Esophagus squamous epithelium (tissue), 5 donors: ENCODE measurements at places on chromosomes 1 and 21.
A peak's percentile ranks its signal among the peaks of the same experiment; 100 is the strongest.

- DNase-seq, result no peak
Measured at GRCh38 chr1:39332291-39332690, 127.8 kb downstream of the MACF1 start.

DNA sequence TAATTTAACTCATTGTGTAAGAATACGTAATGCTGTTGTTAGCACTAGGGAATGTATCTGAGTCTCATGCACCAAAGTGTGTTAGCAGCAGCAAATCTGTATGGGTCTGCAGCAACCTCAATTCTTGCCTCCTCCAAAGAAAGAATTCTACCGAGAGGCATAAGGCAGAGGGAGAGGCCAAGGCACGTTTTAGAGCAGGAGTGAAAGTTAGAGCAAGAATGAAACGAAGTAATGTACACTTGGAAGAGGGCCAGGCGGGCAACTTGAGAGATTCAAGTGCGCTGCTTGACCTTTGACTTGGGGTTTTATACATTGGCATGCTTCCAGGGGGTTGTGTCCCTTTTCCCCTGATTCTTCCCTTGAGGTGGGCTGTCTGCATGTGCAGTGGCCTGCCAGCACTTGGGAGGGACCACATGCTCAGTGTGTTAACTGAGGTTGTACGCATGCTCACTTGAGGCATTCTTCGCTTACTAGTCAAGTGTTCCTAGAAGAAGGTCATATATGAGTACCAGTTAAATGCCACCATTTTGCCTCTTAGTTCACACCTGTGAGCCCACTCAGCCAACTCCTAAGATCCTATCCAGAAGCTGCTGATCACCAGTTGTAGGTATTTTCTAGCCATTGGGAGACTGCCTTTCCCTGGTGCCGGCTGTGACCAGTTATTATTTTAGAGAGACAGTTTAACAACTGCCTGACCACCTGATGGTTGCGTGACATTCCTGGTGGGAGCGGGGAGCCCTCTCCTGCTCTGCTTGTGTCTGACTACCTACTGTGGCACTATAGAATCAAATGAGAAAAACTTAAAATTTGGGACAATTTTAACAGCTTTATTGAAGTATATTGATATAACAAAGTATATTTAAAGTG, 2.7 kb upstream of the CNN3 start:
- no peak for DNase-seq

GRCh38 chr1:226656201-226656600, 82.9 kb downstream of the ITPKB start:
- DNase-seq, result no peak

- no peak for DNase-seq
Measured at GRCh38 chr21:34018185-34018584, 55.2 kb upstream of the MRPS6 start.

GRCh38 chr1:172180501-172181285, 239.8 kb upstream of the C1orf105 start:
- no peak for DNase-seq

DNA sequence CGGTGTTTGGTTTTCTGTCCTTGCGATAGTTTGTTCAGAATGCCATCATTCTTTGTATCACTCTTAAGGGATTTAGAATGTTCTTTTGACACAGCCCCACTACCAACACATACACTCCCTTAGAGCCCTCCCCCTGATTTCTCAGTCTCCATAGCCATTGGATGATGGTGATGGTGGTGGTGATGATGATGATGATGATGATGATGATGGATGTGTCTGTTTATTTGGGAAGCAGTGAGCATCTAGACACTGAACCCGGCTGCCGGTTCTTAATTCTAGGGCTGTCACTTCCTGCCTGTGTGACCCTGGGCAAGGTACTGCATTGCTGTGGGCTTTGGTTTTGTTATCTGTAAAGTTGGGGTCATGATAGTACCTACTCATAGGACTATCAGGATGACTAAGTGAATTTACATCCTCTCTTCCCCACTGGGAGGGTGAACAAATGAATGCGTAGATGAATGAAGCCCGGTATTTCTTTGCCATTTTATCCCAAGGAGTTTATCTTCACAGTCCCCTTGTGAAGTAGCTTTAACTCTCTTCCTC, 100.7 kb downstream of the HUNK start:
- DNase-seq, result no peak

- no peak for DNase-seq
Measured at GRCh38 chr1:216919060-216919970, 196.1 kb upstream of the ESRRG start.

DNA sequence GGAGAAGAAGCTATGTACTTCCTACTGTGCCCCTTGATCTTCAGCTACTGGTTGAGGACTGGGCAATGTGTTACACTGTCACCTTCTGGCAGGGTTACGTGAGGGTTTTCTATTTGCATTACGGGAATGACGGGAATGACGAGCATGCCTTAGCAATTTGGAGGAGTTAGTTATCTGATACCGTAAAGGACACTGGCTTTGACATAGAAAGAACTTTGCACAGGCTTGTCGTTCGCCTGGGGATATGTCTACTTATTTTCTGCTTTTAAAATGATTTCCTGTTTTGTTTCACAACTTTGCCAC, 19.8 kb upstream of the ACBD6 start:
- no peak for DNase-seq

DNA sequence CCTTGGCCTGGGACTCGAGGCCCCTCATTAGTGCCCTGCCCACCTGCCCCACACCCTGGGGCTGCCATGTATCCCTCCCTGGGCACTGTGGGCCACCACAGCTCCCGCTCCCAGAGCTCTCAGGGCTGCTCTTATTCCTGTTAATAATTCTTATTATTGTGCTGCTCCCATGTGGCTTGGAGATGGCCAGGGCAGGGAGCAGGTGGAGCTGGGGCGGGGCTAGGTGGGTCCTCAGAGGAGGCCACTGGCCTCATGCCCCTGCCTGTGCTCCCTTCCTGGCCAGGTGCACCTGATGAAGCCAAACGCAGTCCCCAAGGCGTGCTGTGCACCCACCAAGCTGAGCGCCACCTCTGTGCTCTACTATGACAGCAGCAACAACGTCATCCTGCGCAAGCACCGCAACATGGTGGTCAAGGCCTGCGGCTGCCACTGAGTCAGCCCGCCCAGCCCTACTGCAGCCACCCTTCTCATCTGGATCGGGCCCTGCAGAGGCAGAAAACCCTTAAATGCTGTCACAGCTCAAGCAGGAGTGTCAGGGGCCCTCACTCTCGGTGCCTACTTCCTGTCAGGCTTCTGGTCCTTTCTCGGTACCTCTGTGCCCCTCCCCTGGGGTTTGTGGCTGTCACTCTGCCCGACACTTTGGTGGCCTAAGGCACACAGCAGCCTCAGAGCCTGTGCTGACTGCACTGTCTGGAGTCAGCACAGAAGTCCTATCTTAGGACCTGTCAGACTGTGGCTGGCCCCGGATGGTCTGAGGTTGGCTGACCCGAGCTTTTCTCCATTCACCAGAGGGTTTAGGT, 34.1 kb downstream of the BMP8A start:
- peak; percentile 17 for DNase-seq

GRCh38 chr1:226226601-226227000, 3.1 kb downstream of the MIXL1 start:
- DNase-seq, result no peak

GRCh38 chr1:77590651-77591050, 91.8 kb downstream of the ZZZ3 start:
- DNase-seq, result no peak

DNA sequence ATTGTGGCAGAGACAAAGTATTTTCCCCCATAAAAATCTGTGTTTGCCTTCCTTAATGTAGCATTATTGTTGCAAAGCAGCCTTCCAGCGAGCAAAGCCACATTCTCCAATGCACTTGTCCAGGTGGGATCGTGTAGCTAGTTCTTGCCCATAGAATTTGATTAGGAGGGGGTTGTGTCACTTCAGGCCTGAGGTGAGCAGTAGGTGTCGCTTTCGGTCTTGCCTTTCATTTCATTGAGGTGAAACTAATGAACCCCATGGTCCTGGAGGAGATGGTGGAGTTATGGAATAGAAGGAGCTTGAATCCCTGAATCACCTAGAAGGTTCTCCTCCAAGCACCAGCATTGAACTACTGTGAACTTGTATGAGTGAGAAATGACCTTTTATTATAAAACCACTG, 318.9 kb upstream of the PBX1 start:
- DNase-seq, result no peak

GRCh38 chr1:159880430-159880829, 18.0 kb upstream of the VSIG8 start:
- no peak for DNase-seq

DNA sequence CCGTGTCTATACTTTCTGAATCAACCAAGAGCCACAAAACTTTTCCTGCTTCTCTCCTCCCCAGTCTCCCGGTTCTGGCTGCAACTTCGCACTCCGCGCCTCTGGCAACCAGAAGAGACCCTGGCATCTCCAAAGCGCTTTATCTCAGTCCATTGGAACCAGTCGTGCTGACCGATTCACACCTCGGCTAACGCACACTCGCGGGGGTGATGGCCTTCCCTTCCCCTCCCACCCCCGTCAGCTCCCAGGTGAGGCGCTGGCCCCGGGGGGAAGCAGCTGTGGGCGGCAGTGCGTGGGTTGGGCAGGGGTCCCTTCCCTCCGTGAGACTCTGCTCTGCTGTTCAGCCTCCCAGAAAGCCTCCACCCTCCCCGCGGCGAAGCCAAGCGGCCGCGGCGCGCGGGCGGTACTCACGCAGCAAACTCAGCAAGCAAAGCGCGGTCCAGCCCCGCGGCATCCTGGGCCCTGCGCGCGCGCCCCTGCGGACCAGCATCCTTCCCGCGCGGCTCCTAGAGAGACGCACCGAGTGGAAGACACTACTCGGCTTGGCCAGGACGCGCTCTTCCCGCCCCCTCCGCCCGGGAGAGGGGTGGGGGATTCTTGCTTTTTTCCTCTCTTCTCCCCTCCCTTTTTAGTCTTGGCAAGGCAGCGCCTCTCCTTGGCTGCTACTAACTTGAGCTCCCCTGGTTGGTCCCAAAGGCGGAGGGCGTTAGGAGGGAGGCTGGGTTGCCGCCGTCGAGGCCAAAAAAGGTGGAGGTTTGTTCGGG, at the start of gene CD34:
CD34 (minus strand) TSS at position 535 of the 764 bp plus-strand sequence; CDS start at position 490, 45 bp downstream.
- no peak for DNase-seq

- no peak for DNase-seq
Measured at GRCh38 chr21:32162727-32163320, 116.0 kb downstream of the MIS18A start.

GRCh38 chr1:62444701-62445100, 7.9 kb downstream of the USP1 start:
- DNase-seq, result no peak

GRCh38 chr1:231919886-231920285, 293.3 kb downstream of the DISC1 start:
- no peak for DNase-seq

GRCh38 chr1:245686006-245686405, 531.2 kb downstream of the KIF26B start:
- DNase-seq, result no peak

GRCh38 chr1:70818401-70818800, 229.2 kb downstream of the PTGER3 start:
- DNase-seq, result no peak

- no peak for DNase-seq
Measured at GRCh38 chr1:43316738-43317520, 16.1 kb downstream of the TIE1 start.

DNA sequence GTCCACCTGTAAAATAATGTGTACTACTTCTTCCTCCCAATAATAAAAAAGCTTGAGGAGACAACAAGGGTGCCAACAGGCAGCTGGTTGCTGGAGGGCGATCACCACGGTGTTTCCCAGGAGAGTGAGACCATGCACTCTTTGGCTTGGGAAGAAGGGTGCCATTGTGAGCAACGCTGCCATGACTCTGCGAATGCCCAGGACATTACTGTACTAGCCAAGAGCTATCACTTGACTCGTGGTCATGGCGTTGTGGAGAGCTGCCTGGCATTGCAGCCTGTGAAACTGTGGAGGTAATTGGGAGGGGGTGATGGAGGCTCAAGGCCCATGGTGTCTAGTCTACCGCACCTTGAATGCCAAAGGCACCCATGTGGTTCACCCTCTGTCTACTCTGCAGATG, 14.6 kb upstream of the PRMT2 start:
- DNase-seq, result no peak
